ENCODE measurements at places on chromosomes 5 and 9. TPM values are rescaled to one million over a fixed set of nuclear protein-coding genes. Genes with fewer than 3 reads are reported as not detected.

GRCh38 chr9:8186560-8186959, 387.0 kb upstream of the DMAC1 start:
- no peak for DNase-seq
- no peaks in the 10 kb centered on the region for H3K27me3 ChIP-seq
- H3K4me3 ChIP-seq = no peak overlapping the region
- no peaks in the 10 kb centered on the region for H3K4me1 ChIP-seq

- no peak overlapping the region for H3K4me3 ChIP-seq
- DNase-seq = no peak
- H3K36me3 ChIP-seq = no peaks in the 10 kb centered on the region
- H3K27ac ChIP-seq = no peak overlapping the region
- H3K27me3 ChIP-seq = no peaks in the 10 kb centered on the region
Measured at GRCh38 chr9:7150153-7150890, 392.5 kb downstream of the KDM4C start.

GRCh38 chr5:153794327-153794726, 244.4 kb downstream of the FAM114A2 start:
- H3K4me3 ChIP-seq = no peak overlapping the region
- H3K27ac ChIP-seq = no peak overlapping the region
- no peaks in the 10 kb centered on the region for H3K27me3 ChIP-seq
- no peaks in the 10 kb centered on the region for H3K4me1 ChIP-seq

DNA sequence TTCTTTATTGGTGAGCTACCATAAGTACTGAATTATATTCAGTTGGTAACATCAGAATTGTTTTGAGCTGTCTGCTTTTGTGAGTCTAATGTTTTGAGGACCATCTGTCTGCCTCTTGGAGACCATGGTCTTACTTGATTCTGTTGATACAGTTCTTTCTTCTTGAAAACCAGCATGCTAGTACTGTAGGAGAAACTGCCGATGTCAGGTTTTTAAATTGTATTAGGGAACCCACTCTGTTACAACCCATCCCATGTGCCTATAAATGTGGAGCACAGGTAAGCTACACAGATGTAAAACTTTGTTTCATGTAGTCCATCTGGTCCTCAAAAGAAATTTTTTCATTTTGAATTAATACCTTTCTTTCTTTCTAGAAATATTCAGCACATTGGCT, 103.4 kb upstream of the DMRTA1 start:
- no peak overlapping the region for H3K27ac ChIP-seq
- H3K4me1 ChIP-seq = no peaks in the 10 kb centered on the region
- no peak overlapping the region for H3K4me3 ChIP-seq
- no peak for DNase-seq
- no peaks in the 10 kb centered on the region for H3K27me3 ChIP-seq

The ZFP37 gene
- total RNA-seq = 1.0 TPM

The GFPT2 gene
- 27.2 TPM for total RNA-seq

DNA sequence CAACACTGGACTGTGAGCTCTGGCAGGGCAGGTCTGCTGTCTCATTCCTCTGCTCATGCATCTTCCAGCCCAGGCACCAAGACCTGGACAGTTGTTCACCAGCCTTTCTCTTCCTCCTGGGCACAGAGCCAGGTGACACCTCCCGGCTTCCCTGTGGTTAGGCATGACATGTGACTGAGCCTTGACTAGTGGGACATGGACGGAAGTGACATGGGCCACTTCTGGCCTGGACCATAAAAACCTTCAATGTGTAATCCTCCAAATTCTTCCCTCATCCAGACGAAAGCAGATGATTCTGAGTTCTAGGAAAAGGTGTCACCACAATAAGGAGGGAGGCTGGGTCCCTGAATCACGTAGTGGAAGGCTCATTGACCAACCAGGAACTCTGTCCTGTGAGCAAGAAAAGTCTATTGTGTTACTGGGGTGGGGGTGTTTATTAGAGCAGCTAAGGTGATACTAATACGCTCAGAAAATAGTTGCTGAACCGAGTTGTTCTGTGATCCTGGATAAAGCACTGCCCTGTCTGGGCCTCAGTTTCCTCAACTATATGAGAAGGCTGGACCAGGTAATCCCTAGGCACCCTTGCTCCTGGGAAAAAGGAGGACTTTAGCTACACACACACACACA, 26.6 kb upstream of the CRB2 start:
- DNase-seq = no peak
- no peaks in the 10 kb centered on the region for H3K36me3 ChIP-seq
- H3K27me3 ChIP-seq = no peaks in the 10 kb centered on the region

The REEP2 gene
- total RNA-seq = 27.5 TPM

The MAP1B gene
- 203 TPM for total RNA-seq

GRCh38 chr5:38809388-38810359, 36.1 kb upstream of the OSMR start:
- H3K4me1 ChIP-seq = no peaks in the 10 kb centered on the region
- no peaks in the 10 kb centered on the region for H3K36me3 ChIP-seq
- no peaks in the 10 kb centered on the region for H3K27me3 ChIP-seq
- DNase-seq = peak; percentile 87

The SYK gene
- total RNA-seq = 6.3 TPM

DNA sequence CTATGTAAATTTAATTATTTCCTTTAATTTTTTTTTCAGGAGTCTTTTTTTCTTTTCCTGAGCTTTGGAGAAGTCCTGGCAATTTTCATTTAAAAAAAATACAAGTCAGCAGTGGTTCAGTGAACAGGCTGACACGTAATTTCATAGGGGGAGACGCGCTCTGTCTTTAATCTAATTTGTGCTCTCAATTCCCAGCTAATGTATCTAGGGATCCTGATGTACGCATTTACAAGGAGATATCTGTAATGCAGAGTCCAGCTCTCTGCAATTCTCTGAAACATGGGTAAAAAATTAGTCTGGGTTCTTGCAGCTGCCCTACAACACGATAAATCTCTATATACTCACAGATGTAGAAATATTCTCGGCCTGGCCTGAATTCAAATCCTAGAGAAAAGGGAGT, 243.9 kb downstream of the EFNA5 start:
- no peak for DNase-seq
- no peaks in the 10 kb centered on the region for H3K36me3 ChIP-seq
- H3K4me3 ChIP-seq = no peak overlapping the region

- no peaks in the 10 kb centered on the region for H3K36me3 ChIP-seq
- no peak for DNase-seq
- H3K27me3 ChIP-seq = no peaks in the 10 kb centered on the region
- peak overlapping the region; percentile 89 for H3K27ac ChIP-seq
Measured at GRCh38 chr9:129458663-129459546, 162.0 kb downstream of the C9orf50 start.

The RMND5B gene
- total RNA-seq = 28.9 TPM

Measured in right atrium auricular region (tissue), 2 donors.